ENCODE measurements at places on chromosomes 5 and 9. TPM values are rescaled to one million over a fixed set of nuclear protein-coding genes. Genes with fewer than 3 reads are reported as not detected.

IL33 gene
- 21.3 TPM for total RNA-seq

GARIN3 gene
- not detected for total RNA-seq

REEP5 gene
- 45.3 TPM for total RNA-seq

IL4 gene
- not detected for total RNA-seq

RASGRF2 gene
- 3.8 TPM for total RNA-seq

TPRN gene
- total RNA-seq, result 5.7 TPM

JAK2 gene
- 25.2 TPM for total RNA-seq

SLCO6A1 gene
- not detected for total RNA-seq

PCDHA12 gene
- 0.10 TPM for total RNA-seq

TAF9 gene
- total RNA-seq, result 21.7 TPM

CYSRT1 gene
- 3.3 TPM for total RNA-seq

LTC4S gene
- total RNA-seq, result not detected

TLR4 gene
- total RNA-seq, result 8.8 TPM

PCDHB2 gene
- 4.4 TPM for total RNA-seq

OTULINL gene
- total RNA-seq, result 4.4 TPM

VAV2 gene
- total RNA-seq, result 15.7 TPM

SLU7 gene
- 77.5 TPM for total RNA-seq

PLAC8L1 gene
- total RNA-seq, result not detected

MBLAC2 gene
- total RNA-seq, result 5.7 TPM

ABLIM3 gene
- total RNA-seq, result 25.4 TPM

FYB1 gene
- total RNA-seq, result 9.0 TPM

INSYN2B gene
- total RNA-seq, result 0.21 TPM

ACOT12 gene
- not detected for total RNA-seq

IFNE gene
- not detected for total RNA-seq
